Mesothelial cell of epicardium (in vitro differentiated cells): ENCODE measurements at places on chromosomes 13 and 19. TPM values are rescaled to one million over a fixed set of nuclear protein-coding genes. Genes with fewer than 3 reads are reported as not detected.

CALR3 gene
- total RNA-seq = not detected in 3 replicates

CCDC169 gene
- 3.7 to 5.3 TPM (median 4.7 TPM) in 3 replicates for total RNA-seq

PCDH20 gene
- total RNA-seq = 3.3 to 3.6 TPM (median 3.4 TPM) in 3 replicates

DNA sequence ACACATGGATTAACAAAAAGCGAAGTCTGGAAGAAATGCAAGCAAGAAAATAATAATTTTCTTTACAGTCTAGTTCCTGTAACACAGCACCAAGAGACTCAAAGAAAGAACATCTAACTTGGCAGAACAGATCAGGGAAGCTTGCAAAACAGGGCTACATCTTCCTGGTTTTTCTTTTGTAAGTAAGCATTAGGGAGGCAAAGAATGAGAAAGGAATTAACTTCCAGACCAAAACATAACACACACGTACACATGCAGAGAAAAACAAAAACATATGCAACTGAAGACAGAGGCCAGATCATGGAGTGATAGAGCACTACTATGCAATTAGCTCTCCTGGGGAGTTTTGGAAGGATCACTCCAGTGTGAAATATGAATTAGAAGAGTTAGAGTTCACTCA, 120.5 kb downstream of the DIAPH3 start:
- H3K27ac ChIP-seq = peak overlapping the region; percentile 34
- peaks cover 8% of the 10 kb centered on the region for H3K36me3 ChIP-seq
- no peaks in the 10 kb centered on the region for H3K27me3 ChIP-seq
- H3K4me3 ChIP-seq = no peak overlapping the region
- no peak for DNase-seq

DNA sequence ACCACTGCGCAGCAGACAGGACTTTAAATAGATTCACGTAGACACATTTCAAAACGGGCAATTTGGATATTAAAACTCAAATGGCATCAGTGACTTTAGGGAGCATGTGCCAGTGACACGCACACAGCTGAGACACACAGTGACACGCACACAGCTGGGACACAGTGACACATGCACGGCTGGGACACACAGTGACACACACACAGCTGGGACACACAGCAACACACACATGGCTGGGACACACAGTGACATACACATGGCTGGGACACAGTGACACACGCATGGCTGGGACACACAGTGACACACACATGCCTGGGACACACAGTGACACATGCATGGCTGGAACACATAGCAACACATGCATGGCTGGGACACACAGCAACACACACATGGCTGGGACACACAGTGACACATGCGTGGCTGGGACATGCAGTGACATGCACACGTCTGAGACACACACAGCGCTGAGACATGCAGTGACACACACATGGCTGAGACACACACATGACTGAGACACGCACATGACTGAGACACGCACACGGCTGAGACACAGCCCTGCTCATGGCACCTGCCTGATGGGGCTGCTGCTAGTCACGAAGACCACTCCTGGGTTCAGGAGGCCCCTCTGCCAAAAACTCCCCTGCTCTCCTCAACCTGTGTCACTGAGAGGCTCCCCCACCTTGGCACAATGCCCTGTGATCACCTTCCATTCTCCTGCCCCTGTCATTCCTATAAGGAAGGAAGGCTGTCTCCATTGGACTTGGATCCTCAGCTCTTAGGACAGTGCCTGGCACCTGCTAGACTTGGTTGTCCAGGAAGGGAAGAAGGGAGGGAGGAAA, 52.5 kb downstream of the SOX1 start:
- no peaks in the 10 kb centered on the region for H3K4me1 ChIP-seq
- DNase-seq = no peak
- H3K27me3 ChIP-seq = peaks cover 83% of the 10 kb centered on the region
- no peak overlapping the region for H3K4me3 ChIP-seq

GRCh38 chr13:49062297-49062896, 86.7 kb downstream of the FNDC3A start:
- H3K27me3 ChIP-seq = no peaks in the 10 kb centered on the region
- no peak overlapping the region for H3K4me3 ChIP-seq
- H3K27ac ChIP-seq = peak overlapping the region; percentile 35
- no peak for DNase-seq
- peaks cover 13% of the 10 kb centered on the region for H3K36me3 ChIP-seq
- H3K4me1 ChIP-seq = peaks cover 11% of the 10 kb centered on the region

DNA sequence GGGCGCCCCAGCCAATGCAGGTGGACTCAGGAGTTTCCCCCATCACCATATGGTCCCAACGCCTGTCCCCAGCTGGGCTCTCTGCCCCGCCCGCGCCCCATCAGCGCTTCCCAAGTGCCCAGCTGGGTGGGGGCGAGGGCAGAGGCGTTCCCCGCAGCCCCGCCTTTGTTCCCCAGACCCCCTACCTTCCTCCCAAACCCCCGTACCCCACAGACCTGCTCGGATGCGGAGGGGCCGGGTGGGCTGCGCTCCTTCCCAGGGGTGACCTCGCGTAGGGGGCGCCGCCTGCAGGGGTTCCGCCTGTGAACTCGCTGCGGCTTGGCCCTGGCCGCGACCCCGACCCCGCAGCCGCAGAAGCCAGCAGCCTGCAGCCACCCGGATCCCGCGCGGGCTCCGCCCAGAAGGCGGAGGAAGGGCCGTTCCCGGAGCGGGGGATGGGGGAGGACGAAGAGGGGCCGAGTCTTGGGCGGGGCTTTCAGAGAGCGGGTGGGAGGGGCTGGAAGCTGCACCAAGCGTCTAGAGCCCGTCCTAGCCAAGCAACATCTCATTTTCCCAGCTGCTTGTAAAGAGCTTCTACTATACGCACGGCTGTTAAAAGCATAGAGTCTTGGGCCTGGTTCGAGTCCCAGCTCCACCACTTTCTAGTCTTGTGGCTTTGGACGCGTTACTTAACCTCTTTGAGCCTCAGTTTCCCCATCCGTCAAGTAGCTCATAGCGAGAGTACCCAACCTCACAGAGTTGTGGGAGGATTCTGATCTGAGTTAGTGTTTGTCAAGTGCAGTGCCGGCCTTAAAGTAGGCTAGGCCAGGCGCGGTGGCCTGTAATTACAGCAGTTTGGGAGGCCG, at the start of gene RAB3D:
RAB3D (minus strand) TSS at position 404 of the 845 bp plus-strand sequence. CDS start 2,258 bp downstream, outside the sequence.
- H3K27me3 ChIP-seq = no peaks in the 10 kb centered on the region
- H3K27ac ChIP-seq = peak within 1 kb of the TSS; percentile 50
- peak within 1 kb of the TSS; percentile 87 for H3K4me3 ChIP-seq

- H3K27ac ChIP-seq = peak overlapping the region; percentile 92
- peaks cover 2% of the 10 kb centered on the region for H3K27me3 ChIP-seq
- peak; percentile 60 for DNase-seq
- H3K4me3 ChIP-seq = peak overlapping the region; percentile 15
Observed at GRCh38 chr13:44331912-44332851, 41.4 kb upstream of the SERP2 start.
